ENCODE measurements at places on chromosomes 1 and 21.

- no peak for DNase-seq
These were observed 17.0 kb downstream of the FAM151A start for GRCh38 chr1:54606096-54606989.

GRCh38 chr1:62237361-62237760 lies 42.7 kb downstream of the L1TD1 start:
- no peak for DNase-seq

DNA sequence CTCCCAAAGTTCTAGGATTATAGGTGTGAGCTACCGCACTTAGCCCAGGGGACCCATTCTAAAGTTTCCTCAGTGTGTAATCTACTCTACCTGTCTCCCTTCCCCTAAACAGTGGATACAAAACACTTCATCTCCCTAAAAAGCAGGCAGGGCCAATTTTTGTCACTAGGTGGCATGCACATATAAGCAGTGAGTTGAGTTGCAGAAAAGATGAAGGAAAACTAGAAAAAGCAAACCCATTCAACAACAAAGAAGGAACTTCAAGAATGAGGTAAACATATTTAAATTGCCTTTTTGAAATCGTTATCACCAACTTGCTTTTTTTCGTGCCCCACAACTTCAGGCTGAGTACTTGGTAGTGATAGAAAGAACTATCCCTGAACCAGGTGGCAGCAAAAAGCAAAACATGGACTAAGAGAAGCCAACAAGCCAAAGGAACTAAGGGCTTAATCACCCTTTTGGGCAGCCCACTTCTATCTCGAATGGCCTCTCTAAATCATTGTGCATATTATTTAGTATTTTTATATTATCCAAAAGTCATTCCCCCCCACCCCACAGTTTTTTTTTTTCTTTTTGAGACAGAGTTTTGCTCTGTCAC lies 19.7 kb upstream of the ALDH9A1 start:
- DNase-seq, result peak; percentile 86

- DNase-seq, result no peak
These were observed 896 bp upstream of the PLA2G2A start for GRCh38 chr1:19980314-19980713.

DNA sequence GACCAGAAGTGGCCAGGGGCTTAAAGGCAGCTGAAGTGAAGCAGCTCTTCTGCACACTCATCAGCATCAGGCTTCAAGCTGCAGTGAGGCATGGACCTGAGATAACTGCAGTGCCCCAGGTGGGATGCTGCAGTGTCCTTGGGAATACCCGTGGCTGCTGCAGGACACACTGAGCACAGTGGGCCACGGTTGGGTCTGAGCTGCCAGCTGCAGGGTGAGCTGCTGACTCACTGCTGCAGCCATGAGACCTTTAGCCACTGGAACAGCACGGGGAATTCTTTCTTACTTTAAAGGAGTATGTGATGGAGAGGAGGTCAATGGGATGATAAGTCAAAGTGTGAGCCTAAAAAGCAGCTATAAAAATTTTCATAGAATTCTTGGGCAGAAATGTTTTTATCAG lies 102.1 kb downstream of the XCL2 start:
- DNase-seq, result no peak

DNA sequence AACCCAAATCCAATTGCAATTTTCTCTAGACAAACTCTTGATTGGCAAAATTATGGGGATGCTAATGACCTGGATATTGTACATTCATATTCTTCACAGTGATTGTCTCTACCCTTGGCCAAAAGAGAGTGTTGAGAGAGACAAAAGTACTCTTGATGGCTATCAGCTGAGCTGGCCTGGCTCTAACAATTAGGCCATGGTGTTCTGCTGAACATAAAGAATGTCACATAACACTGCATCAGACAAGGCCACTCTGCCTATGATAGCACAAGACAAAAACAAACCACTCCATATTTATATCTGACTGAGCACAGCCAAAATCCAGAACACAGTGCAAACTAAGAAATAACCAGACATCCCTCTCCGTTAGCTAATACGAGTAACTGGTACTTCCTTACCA lies 101.7 kb downstream of the ADAMTS1 start:
- no peak for DNase-seq

DNA sequence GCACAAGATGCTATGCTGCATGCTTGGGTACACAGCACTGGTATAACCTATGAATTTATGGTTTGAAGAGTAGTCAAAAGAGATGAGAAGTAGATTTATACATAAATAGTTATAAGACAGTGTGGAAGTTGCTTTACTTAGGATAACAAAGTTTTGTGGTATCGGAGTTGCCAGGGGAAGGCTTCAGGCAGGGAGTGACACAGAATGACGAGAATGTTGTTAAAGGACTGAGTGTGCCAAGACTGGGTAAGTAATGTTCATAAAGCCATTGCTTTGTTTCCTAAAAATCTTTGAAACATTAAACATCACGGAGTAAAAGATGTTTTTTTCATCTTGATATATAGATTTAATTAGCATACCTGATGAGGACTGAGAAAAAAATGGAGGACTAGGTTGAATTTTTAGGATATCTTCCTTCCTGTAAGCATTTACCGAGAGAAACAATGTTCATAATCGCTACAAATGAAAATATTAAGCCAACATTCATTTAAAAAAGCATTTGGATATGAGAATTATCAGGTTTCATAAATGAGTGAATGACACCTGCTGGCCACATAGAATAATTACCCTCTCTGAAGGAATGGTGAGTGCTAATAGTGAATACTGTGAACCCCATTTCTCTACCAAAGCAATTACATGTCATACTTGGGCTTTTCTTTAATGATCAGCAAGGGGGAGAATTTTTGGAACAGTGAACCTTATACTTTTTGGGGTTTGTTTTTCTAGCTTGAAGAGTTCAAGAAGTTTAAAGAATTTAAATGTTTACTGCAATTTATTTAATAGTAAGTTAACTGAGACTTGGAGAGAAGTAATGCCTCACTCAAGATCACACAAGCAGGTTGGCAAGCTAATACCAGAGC lies 28.4 kb downstream of the EXTL2 start:
- DNase-seq, result no peak

GRCh38 chr1:211708006-211708405 lies 32.6 kb upstream of the NEK2 start:
- no peak for DNase-seq

DNA sequence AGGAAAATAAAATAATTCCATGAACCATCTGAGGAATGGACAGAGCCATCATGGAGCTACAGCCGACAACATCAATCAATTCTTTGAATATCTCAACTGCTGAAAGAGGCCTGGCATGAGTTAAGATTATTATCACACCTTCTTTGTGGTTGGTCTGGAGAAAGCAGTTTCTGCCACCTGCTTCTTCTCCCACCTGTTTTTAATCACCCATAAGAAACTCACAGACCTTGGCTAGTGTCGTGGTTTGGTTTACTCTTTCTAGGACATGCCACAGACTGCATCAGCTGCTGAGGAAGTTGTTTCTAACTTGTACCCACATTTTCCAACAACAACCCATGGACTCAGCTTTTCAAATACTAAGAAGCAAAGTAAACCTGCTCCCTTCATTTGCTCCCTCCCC lies 65.6 kb downstream of the NTPCR start:
- no peak for DNase-seq

DNA sequence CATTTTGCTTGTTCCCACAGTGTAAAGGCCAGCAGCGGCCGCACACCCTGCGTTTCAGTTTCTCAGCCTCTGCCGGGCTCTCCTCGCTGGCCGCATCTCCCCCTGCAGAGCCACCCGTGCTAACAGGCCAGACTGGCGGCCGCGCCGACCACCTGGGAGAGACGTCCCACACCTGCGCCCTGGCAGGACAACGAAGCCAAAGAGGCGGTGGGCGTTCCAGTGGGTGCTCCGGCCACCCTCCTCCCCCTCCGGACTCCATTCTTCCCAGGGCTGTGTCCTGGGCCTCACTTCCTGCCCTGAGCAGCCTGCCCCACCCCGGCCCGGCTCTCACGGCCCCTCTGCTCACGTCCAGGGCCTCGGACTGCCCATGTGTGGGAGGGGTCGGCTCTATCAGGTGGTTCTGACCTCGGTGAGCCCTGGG lies 31.9 kb upstream of the SLC19A1 start:
- peak; percentile 52 for DNase-seq

GRCh38 chr1:3474016-3474415 lies 19.6 kb downstream of the ARHGEF16 start:
- DNase-seq, result no peak

DNA sequence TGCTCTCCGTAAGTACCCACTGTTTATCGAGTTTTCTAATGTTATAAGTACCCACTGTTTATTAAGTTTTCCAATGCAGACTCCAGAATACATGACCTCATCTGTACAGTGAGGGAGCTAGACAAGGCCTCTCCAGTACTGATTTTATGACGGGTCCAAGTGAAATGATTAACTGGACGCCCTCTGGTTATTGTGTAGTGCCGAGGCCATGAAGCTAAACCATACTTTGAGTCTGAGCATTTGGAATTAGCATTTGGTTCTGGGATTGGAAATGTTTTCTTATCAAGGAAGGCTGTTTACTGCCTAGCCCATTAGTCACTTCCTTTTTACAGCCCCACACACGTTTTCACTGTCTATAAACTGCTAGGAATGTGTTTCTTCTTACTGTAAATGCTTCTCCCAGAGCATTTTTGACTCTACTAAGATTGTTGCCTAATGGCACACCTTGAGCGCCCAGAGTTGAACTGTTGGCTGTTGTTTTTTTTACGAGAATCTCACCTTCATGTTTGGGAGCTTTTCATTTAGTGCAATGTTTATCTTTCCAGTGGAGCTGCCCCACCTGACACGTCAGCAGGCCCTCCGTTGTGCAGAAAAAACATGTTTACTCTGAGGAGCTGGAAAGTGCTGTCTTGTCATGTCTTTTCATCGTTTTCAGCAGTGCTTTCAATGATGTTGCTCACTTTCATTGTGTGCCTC lies 26.9 kb downstream of the SPATA46 start:
- DNase-seq, result no peak

DNA sequence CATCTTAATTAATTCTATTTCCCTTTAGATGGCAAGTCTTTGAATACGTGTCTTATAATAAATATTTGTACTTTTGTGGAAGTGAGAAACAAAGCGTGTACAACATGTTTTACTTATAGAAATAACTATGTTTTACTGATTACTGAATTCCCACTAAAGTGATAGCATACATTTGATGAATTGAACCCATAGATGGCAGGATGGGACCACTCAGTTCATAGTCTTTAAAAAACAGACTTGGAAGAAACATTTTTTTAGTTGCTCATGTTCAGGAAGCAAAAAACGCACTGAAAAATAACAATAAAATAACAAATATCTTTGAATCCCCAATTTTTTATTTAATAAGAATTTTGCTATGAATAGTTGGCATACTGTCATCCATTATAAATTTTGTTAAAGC lies 507.1 kb upstream of the ZRANB2 start:
- DNase-seq, result no peak

DNA sequence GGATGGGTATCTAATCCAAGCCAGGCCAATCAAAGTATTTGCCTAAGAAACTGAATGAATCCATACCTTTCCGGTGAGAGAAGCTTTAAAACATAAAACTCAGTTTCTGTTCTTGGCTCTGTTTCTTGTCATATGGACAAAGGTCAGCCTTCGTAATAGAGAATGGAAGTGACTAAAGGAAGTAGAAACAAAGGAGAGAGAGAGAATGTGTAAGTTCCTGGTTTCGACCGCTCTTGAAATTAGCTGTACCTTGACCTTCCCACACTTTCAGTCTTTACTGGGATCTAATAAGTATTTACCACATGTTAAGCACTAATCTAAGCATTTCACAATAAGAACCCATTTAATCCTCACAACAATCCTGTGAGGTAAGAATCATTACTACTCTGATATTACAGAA lies 19.6 kb upstream of the CLCA4 start:
- DNase-seq, result no peak

DNA sequence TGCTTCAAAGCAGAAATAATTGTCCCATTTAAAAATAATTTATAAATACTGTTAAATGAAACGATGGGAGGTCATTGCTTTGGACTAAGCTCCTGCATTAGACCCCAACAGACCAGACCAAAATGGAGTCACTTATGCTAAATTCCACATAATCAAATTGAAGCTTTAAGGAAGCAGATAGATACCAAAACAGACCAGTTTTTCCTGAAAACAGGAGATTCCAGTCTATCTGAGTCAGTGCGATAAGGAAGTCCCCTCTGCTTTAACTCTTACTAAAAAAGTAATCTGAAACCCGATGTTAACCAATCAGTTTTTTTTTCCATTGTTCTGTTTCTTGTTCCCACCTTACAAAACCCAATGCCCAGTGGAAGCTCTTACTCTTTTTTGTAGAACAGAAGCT lies 16.2 kb upstream of the DNASE2B start:
- DNase-seq, result no peak

GRCh38 chr21:14116080-14116481 lies 94.7 kb downstream of the LIPI start:
- no peak for DNase-seq

DNA sequence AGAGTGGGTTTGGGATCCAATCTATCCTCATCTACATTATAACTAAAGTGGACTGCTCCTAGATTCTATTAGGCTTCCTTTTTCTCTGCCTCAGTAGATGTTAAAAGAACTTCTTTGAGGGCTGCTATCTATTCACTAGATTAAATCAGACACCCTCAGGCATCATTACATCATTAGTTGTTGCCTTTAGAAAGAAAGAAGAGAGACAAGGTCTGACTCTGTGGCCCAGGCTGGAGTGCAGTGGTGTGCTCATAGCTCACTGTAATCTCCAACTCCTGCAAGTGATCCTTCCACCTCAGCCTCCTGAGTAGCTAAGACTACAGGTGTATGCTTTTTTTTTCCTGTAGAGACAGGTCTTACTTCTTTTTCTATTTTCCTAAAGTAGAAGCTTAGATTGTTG lies 71.1 kb upstream of the EXO1 start:
- no peak for DNase-seq

DNA sequence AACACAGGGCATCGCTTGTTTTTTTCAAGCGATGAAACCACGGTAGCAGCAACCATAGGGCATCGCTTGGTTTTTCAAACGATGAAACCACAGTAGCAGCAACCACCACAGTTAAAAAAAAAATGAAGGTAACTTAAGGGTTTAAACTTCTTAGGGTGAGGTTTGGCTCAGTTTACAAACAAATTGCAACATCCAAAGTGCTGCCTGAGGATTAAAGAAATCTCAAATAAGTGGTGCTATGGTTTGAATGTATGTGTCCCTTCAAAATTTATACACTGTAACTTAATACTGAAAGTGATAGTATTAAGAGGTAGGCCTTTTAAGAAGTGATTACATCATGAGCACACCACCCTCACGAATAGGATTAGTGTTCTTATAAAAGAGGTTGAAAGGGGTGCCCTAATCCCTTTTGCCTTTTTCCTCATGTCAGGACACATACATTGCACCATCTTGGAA lies 6.4 kb upstream of the GBP5 start:
- no peak for DNase-seq

DNA sequence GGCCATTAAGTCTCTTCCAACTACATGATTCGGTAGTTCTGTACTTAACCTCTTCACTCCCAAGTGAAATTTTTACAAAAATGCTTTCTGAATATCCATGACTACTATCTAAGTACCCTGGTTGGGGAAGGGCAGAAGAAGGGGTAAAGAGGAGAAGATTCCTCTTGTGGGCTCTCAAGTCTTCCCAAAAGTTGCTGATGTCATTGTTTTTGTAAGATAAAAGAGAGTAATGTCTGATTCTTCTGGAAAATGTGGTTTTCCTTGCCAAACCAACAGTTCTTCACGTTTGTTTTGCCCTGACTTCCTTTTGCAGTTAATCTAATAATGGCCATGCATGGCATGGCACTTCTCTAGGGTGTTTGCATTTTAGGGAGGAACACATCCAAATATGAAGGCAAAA lies 34.7 kb upstream of the AK4 start:
- DNase-seq, result no peak

All from endodermal cell (in vitro differentiated cells).